ENCODE measurements at places on chromosomes 4 and X.
A peak's percentile ranks its signal among the peaks of the same experiment; 100 is the strongest.

GRCh38 chr4:143282211-143282707, 54.4 kb upstream of the GAB1 start:
- DNase-seq = no peak

GRCh38 chr4:105520819-105521790, 31.3 kb upstream of the ARHGEF38 start:
- DNase-seq = peak; percentile 78

- DNase-seq = no peak
Observed at GRCh38 chr4:162839814-162840213, 326.9 kb downstream of the NAF1 start.

DNA sequence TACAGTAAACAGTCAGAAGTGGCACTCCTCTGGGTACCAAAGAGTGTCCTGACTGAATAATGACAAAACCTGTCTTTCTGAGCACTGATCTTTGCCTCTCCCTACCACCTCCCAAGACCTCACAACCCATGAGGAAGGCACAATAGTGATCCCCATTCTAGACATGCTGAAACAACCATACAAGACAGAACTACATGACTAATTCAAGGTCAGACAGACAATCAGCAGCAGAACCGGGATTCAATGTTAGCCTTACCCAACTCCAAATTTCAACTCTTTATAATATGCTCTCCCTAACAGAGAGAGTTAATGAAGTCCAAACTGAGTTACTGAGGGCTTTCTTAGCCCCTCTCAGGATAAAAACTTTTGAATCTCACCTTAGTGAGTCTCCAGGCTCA, 71.0 kb downstream of the IRF2 start:
- no peak for DNase-seq

GRCh38 chr4:152673489-152673888, 6.3 kb downstream of the TMEM154 start:
- DNase-seq = no peak

DNA sequence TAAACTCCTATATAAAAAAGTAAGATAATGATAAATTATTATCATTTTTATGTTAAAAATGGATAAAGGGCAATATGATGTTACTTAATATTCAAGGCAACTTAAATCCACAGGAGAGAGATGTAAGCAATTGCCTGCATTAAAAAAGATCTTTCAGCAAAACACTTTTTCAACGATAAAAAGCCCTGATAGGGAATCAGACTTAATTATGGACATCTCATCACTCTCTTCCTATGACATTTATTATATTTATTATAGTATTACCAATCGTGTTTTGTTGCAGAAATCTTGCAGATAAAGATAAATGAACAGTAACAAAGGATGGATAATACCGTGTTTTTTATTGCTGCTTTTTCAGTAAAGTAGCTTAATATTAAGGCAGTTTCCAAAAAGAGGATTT, 178.5 kb downstream of the SH2D1A start:
- no peak for DNase-seq

- no peak for DNase-seq
Observed at GRCh38 chr4:10734697-10735096, 50.1 kb upstream of the CLNK start.

GRCh38 chr4:153655928-153656327, 28.2 kb upstream of the TLR2 start:
- DNase-seq = no peak

GRCh38 chr4:111800551-111800950, 344.7 kb upstream of the FAM241A start:
- no peak for DNase-seq

DNA sequence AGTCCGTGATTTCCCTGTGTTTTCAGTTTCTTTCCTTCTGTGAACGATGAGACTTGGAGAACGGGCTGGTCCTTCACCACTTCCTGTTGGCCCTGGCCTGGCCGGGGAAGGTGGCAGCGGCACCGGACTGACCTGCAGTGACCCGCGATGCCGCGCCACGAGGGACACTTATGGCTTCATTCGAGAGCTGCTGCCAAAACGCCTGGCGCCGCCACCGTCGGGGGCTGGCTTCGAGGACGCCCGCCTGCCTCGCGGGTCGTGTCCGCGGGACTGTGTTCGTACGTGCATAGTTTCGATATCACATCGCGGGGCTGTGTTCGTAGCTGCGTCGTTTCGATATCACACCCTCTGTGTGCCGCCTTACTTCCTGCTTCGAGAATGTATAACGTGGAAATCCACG, 7.5 kb upstream of the UVSSA start:
- no peak for DNase-seq
